Mesothelial cell of epicardium (in vitro differentiated cells): ENCODE measurements at places on chromosomes 3 and 15. TPM values are rescaled to one million over a fixed set of nuclear protein-coding genes. Genes with fewer than 3 reads are reported as not detected.

- no peak overlapping the region for H3K27ac ChIP-seq
- DNase-seq, result no peak
Observed at GRCh38 chr3:183375787-183376186, 52.6 kb downstream of the MCF2L2 start.

DNA sequence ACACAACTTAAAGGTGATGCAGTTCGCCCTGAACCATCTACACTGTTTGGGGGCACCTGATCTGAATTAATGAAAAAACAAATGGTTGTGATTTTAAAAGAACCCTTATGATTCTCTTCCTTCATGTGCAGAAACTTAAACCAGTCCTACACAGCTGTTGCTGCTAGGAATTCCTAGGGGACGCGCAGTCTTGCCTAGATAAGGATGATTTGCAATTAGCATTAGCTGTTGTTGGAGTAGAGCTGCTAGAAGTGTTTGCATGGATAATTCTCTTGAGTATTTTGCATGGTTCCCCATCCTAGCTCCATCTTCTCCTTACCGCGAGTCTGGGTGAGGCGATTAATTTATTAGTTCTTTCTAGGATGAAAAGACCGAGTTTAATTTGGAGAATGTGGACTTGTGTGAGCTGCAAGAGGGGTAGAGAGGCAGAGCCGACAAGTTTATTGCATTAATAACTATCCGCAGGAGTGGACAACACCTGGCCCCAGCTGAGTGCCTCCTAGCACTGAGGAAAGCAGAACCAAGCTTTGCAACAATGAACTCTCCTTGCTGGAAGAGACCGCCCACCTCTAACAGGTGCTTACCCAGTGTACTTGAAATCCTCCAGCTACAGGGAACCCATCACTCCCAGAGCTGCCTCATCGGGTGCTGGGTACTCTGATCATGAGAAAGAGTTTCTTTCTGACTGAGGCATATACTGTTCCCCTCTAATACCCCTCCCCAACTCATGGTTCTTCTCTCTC, 75.0 kb upstream of the WNT7A start:
- H3K36me3 ChIP-seq, result no peaks in the 10 kb centered on the region
- H3K27ac ChIP-seq, result no peak overlapping the region
- no peaks in the 10 kb centered on the region for H3K4me1 ChIP-seq
- H3K4me3 ChIP-seq, result no peak overlapping the region
- DNase-seq, result no peak

DNA sequence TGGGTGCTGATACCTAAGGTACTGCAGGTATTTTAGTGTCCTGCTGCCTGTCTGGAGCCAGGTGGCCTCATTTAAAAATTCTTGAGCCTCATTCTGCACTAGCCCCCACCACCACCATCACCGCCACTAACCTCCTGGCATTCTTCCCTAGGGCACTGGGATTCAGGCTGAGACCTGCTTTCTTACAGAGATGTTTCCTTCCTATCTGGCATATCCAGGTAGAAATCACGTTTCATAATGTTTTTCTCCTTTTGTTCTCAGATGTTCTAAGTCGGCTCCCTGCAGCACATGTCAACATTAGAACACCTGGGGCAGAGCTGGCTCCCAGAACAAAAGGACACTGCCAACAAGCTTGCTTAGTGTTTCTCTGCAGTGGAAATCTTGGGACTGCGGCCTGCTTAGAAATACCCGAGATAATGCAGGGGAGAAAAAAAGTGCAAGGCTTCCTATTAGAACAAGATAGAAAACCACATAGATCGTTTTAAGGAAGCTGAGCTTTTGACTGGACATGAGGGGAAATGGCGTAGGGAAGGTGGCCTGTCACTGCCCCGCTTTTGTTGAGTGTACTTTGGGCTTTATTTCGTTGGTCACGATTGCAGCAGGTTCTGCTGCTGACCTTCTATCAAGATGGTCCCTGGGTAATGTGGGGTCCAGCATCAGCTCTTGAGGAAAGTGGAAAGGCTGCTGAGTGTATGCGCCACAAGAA, 59.6 kb upstream of the PPARG start:
- no peak overlapping the region for H3K4me3 ChIP-seq
- peaks cover 43% of the 10 kb centered on the region for H3K4me1 ChIP-seq
- H3K36me3 ChIP-seq, result no peaks in the 10 kb centered on the region
- peak overlapping the region; percentile 58 for H3K27ac ChIP-seq
- no peak for DNase-seq

DNA sequence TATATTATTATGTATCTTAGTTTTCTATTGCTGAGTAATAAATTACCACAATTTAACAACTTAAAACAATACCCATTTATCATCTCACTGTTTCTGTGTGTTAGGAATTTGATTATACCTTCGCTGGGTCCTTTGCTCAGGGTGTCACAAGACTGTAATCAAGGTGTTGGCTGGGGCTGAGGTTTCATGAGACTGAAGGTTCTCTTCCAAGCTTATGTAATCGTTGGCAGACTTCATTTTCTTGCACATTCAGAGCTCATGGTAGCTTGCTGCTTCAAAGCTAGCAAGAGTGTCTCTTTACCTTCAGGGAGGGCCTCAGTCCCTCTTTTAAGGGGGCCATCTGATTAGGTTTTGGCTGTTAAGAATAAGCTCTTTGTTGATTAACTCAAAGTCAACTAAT, 293.1 kb downstream of the POLQ start:
- no peaks in the 10 kb centered on the region for H3K4me1 ChIP-seq
- DNase-seq, result no peak
- no peak overlapping the region for H3K27ac ChIP-seq
- H3K27me3 ChIP-seq, result no peaks in the 10 kb centered on the region
- H3K36me3 ChIP-seq, result no peaks in the 10 kb centered on the region
- no peak overlapping the region for H3K4me3 ChIP-seq

DNA sequence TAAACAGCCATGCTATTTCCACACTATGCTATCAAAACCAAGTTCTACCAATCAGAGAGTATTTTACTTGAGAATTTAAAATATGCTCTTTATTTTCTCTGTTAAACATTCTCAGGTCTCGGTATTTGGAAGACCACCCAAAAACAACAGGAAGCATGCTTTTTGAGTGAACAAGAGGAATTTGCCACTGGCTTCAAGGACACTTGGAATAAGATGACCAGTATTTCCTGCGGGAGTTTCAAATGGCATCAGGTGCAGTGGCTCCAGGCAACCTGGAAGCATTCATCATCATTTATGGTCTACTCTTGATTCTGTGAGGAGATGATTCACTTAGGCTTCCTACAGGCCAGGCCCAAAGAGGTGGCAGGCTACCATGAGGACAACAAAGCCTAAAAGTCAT, 305.7 kb upstream of the ATP11B start:
- DNase-seq, result no peak
- H3K4me1 ChIP-seq, result peaks cover 54% of the 10 kb centered on the region
- no peaks in the 10 kb centered on the region for H3K27me3 ChIP-seq
- no peak overlapping the region for H3K27ac ChIP-seq

GRCh38 chr3:73791356-73791755, 166.6 kb upstream of the PDZRN3 start:
- no peak for DNase-seq
- H3K27ac ChIP-seq, result no peak overlapping the region
- no peak overlapping the region for H3K4me3 ChIP-seq
- H3K4me1 ChIP-seq, result peaks cover 19% of the 10 kb centered on the region

DNA sequence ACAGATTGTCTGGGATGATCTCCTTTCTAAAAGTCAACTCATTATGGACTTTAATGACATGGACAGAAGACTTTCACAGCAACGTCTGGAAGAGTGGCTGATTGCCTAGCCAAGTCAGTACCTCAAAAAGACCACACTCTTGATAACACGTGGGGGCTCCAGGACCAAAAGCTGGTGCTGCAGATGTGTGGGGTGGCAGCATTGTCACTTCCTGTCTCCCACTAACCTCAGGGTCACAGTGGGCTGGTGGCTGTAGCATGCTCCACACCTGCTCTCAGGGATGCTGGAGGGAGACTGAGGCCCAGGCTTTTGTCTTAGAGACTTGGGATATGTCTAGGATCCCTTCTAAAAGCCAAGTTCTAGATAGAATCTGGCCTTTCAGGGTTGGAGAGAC, 118.1 kb downstream of the APBA2 start:
- H3K36me3 ChIP-seq, result peaks cover 11% of the 10 kb centered on the region
- no peak overlapping the region for H3K27ac ChIP-seq
- DNase-seq, result no peak
- H3K4me1 ChIP-seq, result no peaks in the 10 kb centered on the region

GRCh38 chr3:52347716-52348635, 31.9 kb downstream of the DNAH1 start:
- H3K4me3 ChIP-seq, result no peak overlapping the region
- no peak overlapping the region for H3K27ac ChIP-seq
- H3K36me3 ChIP-seq, result no peaks in the 10 kb centered on the region

DNA sequence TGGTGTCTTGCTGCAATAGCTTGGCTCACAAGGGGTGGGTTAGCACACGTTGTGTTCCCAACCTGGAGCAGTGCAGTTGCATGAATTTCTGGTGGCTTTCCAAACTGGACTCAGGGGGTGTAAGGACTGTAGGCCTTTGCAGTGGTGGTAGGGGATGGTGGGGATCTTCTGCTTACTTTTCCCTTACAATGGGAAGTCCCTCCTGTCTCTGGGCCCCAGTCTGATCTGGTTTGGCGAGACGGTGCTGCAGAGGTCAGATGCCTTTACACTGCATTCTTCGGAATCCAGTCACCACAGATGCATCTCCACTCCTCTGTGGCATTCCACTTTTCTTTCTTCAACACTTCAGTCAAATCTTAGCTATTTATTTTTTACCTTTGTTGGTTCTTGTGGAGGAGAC, 132.1 kb downstream of the DOCK3 start:
- H3K4me3 ChIP-seq, result peak overlapping the region; percentile 18
- H3K27me3 ChIP-seq, result no peaks in the 10 kb centered on the region
- H3K36me3 ChIP-seq, result peaks cover 21% of the 10 kb centered on the region
- H3K27ac ChIP-seq, result peak overlapping the region; percentile 97
- peaks cover 22% of the 10 kb centered on the region for H3K4me1 ChIP-seq

GRCh38 chr3:194739498-194740284, 54.0 kb downstream of the FAM43A start:
- no peak for DNase-seq
- H3K4me3 ChIP-seq, result no peak overlapping the region
- H3K4me1 ChIP-seq, result peaks cover 11% of the 10 kb centered on the region
- H3K36me3 ChIP-seq, result peaks cover 3% of the 10 kb centered on the region

- H3K4me1 ChIP-seq, result peaks cover 9% of the 10 kb centered on the region
- H3K36me3 ChIP-seq, result no peaks in the 10 kb centered on the region
Observed at GRCh38 chr3:188951734-188952133, 220.0 kb upstream of the TPRG1 start.

DNA sequence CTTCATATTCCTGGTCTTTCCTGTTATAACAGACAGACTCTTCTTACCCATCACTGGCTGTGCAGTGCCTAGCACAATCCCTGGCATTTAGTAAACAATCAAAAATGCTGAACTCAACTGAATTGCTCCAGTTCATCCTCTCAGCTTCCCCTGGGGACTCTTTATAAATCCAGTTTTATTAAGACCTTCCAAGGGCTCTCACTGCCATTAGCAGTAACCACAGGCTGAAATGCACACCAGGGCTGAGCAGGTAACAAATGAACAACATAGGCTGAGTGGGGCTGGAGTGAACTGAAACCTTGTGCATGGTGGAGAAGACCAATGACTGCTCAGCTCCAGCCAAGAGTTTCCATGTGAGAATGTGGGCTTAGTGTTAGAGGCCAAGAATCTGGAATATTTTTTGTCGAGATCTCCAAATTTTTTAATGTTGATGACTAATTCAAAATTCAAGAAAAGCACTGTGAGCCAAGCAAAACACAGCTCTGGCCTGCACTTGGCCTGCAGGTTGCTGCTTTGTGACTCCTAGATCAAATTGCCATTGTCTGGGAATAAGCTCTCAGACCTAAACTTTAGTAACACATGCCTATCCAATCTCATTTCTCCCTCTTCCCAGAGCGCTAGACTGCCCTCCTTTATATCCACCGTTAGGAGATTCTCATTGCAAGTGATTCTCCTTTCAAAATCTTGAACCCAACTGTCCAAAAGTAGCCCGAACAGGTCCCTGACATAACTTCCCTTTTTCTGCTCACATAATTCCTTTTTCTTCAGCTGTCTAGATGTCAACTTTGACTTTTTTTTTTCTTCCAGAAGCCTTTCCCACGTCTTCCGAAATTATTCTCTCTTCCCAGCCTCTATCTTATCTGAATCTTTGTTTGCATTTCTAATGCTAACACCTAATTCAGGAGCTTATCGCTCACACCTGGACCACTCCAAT, 7.4 kb downstream of the SQOR start:
- H3K27ac ChIP-seq, result no peak overlapping the region
- H3K4me1 ChIP-seq, result peaks cover 11% of the 10 kb centered on the region
- peaks cover 48% of the 10 kb centered on the region for H3K27me3 ChIP-seq

GRCh38 chr3:46981932-46982471, 2.5 kb downstream of the NBEAL2 start:
- H3K36me3 ChIP-seq, result no peaks in the 10 kb centered on the region
- no peak for DNase-seq
- H3K27ac ChIP-seq, result peak overlapping the region; percentile 83
- peak overlapping the region; percentile 52 for H3K4me3 ChIP-seq

GRCh38 chr3:21174461-21174860, 576.5 kb downstream of the ZNF385D start:
- no peak overlapping the region for H3K27ac ChIP-seq
- no peak overlapping the region for H3K4me3 ChIP-seq
- peaks cover 14% of the 10 kb centered on the region for H3K36me3 ChIP-seq
- no peaks in the 10 kb centered on the region for H3K27me3 ChIP-seq
- no peaks in the 10 kb centered on the region for H3K4me1 ChIP-seq
- no peak for DNase-seq

DNA sequence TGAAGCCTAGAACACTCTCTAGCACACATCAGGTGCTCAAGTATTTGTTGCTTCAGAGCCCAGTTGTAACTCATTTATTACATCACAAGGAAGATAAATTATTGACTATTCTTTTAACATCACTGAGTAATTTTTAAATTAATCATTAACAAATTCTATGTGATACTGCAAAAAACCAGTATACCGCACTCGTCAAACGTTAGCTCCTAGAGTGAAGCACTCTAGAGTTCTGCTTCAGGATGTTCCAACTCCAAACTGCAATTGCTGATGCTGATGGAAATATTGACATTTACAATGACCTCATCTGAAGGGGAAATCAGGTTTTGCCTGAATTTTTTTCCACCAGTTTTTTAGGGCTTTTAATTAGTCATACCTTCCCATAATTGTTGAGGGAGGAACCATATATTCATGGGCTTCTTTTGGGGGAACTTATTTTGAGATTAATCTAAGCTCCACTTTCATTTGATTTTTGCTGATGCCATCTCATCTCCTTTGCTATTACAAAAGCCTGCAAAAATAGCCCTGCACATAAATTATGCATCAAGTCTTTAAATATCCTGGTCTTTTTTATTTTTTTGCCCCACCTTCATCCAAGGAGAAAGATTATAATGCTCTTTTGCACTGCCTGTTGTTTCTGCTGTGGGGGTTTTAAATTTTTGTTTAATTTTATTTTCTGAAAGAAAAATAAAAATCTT, 123.0 kb upstream of the STAC start:
- H3K4me1 ChIP-seq, result no peaks in the 10 kb centered on the region
- H3K36me3 ChIP-seq, result peaks cover 11% of the 10 kb centered on the region

Gene CKMT1B
- 0.20 to 0.44 TPM in 2 of 3 replicates, not detected in the other for total RNA-seq

Gene AMOTL2
- total RNA-seq, result 281 to 297 TPM (median 296 TPM) in 3 replicates

Gene GUCA1C
- total RNA-seq, result not detected in 3 replicates

Gene ASB14
- total RNA-seq, result not detected in 3 replicates
